ENCODE measurements at places on chromosomes 3 and 15. TPM values are rescaled to one million over a fixed set of nuclear protein-coding genes. Genes with fewer than 3 reads are reported as not detected.

- DNase-seq = no peak
- no peak overlapping the region for H3K27ac ChIP-seq
These were observed 17.2 kb upstream of the B4GALT4 start for GRCh38 chr3:119257654-119258410.

The IRAK2 gene
- 3.7 TPM for total RNA-seq

The KLHL6 gene
- total RNA-seq = 36.9 TPM

The MINDY4B gene
- not detected for total RNA-seq

DNA sequence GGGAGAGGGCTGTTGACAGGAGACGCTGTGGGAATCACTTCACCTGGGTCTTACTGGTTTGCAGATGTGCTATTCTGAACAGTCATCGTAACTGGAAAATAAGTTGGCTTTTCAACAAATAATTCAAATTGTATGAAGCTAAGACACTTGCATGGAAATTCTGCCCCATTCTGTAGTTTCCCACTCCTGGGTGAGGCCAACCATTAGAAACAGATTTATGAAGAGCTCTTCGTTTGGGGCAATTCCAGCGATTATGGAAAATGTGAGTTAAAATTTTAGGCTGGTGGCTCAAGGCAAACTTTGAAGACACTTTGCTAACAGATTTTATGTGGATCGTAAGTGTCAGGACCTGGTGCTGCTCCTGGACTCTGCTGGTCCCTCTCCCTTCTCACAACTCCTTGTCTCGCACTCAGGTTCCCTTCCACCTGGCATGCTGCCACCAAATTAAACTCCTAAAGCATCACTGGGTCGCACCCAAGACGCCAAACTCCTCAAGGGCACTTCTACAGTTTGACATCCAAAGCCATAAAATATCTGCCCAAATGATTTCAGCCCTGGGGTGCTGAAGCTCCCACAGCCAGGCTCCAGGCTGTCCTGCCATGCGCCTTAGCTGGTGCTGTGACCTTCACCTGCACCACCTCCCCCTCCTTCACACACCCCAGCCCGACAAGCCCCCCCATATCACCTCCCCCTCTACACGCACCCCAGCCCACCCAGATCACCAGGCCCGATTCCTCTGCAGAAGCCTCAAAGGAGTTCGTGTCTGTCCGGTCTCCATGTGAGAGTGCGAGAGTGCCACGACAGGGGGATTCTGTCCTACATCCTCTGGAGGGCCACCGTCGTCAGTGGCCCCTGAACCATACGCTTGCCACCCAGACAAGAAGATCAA is 138.4 kb downstream of the NSMCE3 start:
- H3K4me1 ChIP-seq = peaks cover 5% of the 10 kb centered on the region
- DNase-seq = no peak
- H3K36me3 ChIP-seq = no peaks in the 10 kb centered on the region
- H3K27me3 ChIP-seq = peaks cover 3% of the 10 kb centered on the region
- H3K27ac ChIP-seq = peak overlapping the region; percentile 66
- H3K4me3 ChIP-seq = peak overlapping the region; percentile 51

DNA sequence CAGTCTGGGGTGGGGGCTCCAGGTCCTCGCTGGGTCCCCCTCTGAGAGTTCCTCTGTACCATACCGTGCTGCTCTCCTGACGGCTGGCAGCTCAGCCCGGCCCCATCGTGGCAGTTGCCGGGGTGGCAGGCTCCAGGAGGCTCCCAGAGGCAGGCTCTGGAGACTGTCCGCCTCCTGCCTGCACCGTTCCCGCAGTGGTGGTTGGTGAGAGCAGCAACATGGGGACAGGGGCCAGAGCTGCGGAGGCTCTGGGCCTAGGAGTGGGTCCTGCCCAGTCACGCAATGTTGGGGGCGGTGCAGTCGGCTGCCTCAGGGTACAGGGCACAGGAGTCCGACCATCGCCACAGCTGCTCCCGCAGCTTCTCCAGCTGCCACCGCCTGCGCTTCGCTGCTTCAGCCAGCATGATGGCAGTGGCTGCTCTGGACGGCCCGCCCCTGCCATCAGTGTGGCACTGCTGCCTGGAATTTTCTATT is 492.7 kb downstream of the AGBL1 start:
- H3K27me3 ChIP-seq = peaks cover 1% of the 10 kb centered on the region
- peaks cover 1% of the 10 kb centered on the region for H3K4me1 ChIP-seq
- H3K27ac ChIP-seq = no peak overlapping the region
- H3K36me3 ChIP-seq = no peaks in the 10 kb centered on the region

- H3K36me3 ChIP-seq = no peaks in the 10 kb centered on the region
- H3K4me1 ChIP-seq = no peaks in the 10 kb centered on the region
- DNase-seq = no peak
- no peak overlapping the region for H3K4me3 ChIP-seq
- H3K27ac ChIP-seq = no peak overlapping the region
- no peaks in the 10 kb centered on the region for H3K27me3 ChIP-seq
These were observed 120.7 kb upstream of the MDFIC2 start for GRCh38 chr3:70433091-70433490.

DNA sequence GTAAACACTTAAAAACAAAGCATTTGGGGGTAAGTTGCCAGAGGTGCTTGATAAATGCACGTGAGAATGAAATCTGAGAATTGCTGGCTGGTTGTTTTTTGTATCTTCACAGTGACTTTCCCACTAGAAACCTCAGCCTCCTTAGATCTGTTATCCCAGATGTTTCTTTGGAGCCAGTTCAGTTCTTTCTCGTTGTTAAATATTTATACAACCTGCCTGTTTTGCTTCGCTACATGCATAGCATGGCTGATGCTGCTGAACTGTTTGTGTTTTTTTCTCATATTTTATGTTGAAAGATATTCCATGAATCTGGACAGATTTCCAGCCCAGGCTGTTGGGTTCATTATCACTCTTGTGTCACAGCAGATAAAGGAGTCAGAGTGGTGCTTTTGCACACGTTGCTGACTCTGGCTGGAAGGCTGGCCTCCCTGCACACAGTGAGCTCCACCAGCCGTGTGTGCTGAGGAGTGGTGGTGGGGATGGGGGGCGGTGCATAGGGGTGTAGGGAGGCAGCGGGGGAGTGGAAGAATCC is 80.2 kb downstream of the ARNT2 start:
- peaks cover 6% of the 10 kb centered on the region for H3K27me3 ChIP-seq
- H3K27ac ChIP-seq = no peak overlapping the region
- DNase-seq = no peak
- H3K4me3 ChIP-seq = no peak overlapping the region
- H3K36me3 ChIP-seq = no peaks in the 10 kb centered on the region

Measured in activated naive CD8-positive, alpha-beta T cell treated with anti-CD3 and anti-CD28 coated beads, Interleukin-2, amount 10 ng/mL, durations not matched to agents 7 days and 5 days (primary cell).